ENCODE measurements at places on chromosomes 1 and 21. TPM values are rescaled to one million over a fixed set of nuclear protein-coding genes. Genes with fewer than 3 reads are reported as not detected.

DNA sequence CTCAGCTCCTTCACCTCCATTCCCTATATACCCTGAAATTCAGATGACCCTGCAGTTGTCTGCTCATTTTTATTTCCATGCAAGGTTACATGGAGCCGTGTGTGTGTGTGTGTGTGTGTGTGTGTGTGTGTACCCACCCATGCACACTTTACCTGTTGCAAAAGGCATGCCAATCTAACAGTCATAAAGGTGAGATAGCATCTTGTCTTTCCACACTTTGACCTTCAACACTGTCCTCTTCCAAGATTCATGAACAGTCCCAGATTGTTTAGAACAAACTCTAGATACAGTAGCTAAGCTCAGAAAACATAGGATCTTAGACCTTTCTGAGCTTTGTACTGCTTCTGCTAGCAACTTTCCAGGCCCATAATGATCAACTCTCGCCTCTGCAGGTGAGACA lies 9.5 kb downstream of the LRRN2 start:
- H3K4me1 ChIP-seq: no peaks in the 10 kb centered on the region
- H3K27ac ChIP-seq: no peak overlapping the region
- peaks cover 26% of the 10 kb centered on the region for H3K27me3 ChIP-seq
- DNase-seq: no peak
- no peak overlapping the region for H3K4me3 ChIP-seq

GRCh38 chr1:151972542-151973248 lies 21.0 kb downstream of the S100A10 start:
- no peak overlapping the region for H3K4me3 ChIP-seq
- peaks cover 16% of the 10 kb centered on the region for H3K27me3 ChIP-seq
- peak overlapping the region; percentile 39 for H3K27ac ChIP-seq
- H3K36me3 ChIP-seq: no peaks in the 10 kb centered on the region

GRCh38 chr1:36905941-36906340 lies 128.4 kb downstream of the GRIK3 start:
- no peak for DNase-seq
- peaks cover 2% of the 10 kb centered on the region for H3K27me3 ChIP-seq
- H3K4me3 ChIP-seq: no peak overlapping the region
- no peak overlapping the region for H3K27ac ChIP-seq
- no peaks in the 10 kb centered on the region for H3K4me1 ChIP-seq

- no peak for DNase-seq
- H3K4me3 ChIP-seq: no peak overlapping the region
- no peaks in the 10 kb centered on the region for H3K27me3 ChIP-seq
- H3K4me1 ChIP-seq: no peaks in the 10 kb centered on the region
- peaks cover 1% of the 10 kb centered on the region for H3K36me3 ChIP-seq
Observed at GRCh38 chr1:77238462-77238861, 19.2 kb upstream of the PIGK start.

DCST1 gene
- not detected for total RNA-seq

TRIM17 gene
- total RNA-seq: 2.8 TPM

DNA sequence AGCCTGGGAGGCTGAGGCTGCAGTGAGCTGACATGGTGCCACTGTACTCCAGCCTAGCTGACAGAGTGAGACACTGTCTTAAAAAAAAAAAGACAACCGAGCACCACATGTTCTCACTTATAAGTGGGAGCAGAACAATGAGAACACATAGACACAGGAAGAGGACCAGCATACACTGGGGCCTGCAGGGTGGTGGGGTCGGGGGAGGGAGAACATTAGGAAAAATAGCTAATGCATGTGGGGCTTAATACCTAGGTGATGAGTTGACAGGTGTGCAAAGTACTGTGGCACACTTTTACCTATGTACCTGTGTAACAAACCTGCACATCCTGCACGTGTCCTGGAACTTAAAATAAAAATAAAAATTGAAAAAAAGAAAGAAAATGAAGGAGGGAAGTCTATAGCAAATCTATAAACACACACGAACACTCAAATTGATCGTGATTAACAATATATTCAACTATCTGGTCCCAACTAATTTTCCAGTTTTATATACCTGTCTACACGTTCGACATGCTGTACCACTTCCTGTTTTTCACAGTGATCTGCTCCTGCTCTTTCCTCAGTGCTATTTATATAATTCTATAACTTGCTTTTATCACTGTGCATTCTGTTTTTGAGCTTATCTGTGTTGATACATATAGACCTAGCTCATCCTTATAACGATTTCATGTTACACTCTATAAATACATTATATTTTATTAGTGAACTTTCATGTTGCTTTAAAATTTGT lies 27.2 kb downstream of the AK5 start:
- no peak overlapping the region for H3K4me3 ChIP-seq
- H3K27ac ChIP-seq: no peak overlapping the region
- peak; percentile 43 for DNase-seq

DNA sequence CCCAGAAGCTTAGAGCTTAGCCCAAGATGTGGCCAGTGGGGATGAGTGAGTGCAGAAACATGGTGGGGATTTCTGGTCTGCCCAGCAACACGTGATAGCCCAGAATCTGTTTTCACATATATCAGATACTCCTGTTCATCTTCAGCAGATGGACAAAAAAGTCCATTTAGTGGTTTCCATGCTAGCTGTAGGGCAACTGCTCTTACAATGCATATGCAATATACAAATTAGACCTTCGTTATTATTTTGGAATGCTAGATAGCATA lies 96.9 kb upstream of the SGIP1 start:
- DNase-seq: no peak
- peak overlapping the region; percentile 7 for H3K27ac ChIP-seq
- H3K27me3 ChIP-seq: no peaks in the 10 kb centered on the region
- peaks cover 33% of the 10 kb centered on the region for H3K4me1 ChIP-seq
- H3K36me3 ChIP-seq: no peaks in the 10 kb centered on the region

SAMD11 gene
- total RNA-seq: not detected

DNA sequence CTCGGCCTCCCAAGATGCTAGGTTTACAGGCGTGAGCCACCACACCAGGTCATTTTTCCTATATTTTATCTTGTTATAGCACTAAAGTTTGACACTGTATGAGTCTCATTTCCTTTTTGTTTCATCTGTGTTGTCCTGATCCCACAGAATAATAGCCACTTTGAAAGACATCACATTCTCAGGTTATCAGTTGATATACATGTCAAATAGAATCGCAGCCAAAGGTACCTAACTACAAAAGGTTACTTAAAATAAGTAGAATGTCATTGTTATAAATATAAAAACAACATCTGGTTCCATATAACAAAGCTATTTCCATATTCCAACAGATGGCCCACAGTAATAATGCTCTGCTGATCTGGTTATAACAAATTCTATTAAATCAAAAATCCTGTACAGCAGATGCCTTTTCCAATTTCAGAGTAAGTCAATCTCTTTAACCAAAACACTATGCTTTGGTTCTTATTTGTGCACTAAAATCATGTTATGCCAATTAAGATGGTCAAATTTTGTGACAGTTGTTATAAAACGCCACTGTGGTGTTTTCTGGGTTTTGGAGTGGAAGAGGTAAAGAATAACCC lies 6.0 kb downstream of the FOXJ3 start:
- no peak overlapping the region for H3K4me3 ChIP-seq
- DNase-seq: no peak
- H3K27ac ChIP-seq: no peak overlapping the region
- no peaks in the 10 kb centered on the region for H3K27me3 ChIP-seq
- peaks cover 39% of the 10 kb centered on the region for H3K4me1 ChIP-seq

DNA sequence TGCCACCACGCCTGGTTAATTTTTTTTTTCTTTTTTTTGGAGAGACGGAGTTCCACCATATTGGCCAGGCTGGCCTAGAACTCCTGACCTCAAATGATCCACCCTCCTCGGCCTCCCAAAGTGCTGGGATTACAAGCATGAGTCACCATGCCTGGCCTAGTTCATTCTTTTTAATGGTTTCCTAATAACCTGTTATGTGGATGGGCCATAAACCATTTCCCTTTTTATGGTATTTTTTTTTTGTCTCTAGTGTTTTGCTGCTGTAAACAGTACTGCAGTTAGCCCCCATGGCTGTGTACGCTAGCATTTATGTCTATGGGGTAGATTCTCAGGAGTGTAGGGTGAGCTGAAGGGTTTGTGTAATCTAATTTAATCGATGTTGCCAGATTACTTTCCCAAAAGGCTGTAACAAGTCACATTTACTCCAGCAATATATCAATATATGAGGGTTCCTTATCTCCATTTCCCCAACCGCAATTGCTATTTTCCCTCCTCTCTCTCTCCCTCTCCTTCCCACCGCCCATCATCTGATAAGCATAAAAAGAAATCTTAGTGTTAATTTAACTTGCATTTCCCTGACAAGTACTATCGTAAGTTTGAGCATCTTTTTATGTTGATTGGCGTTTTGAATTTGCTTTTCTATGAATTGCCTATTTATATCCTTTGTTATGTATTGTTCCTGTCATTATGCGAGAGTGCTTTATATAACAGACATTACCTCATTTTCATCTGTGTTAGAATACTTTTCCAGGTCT lies 28.7 kb downstream of the RCSD1 start:
- DNase-seq: no peak
- H3K27ac ChIP-seq: peak overlapping the region; percentile 32
- H3K36me3 ChIP-seq: peaks cover 56% of the 10 kb centered on the region
- H3K27me3 ChIP-seq: no peaks in the 10 kb centered on the region

- H3K27ac ChIP-seq: no peak overlapping the region
- no peaks in the 10 kb centered on the region for H3K36me3 ChIP-seq
- no peak for DNase-seq
- H3K4me3 ChIP-seq: no peak overlapping the region
Observed at GRCh38 chr1:59635097-59635496, 179.7 kb upstream of the HOOK1 start.

DNA sequence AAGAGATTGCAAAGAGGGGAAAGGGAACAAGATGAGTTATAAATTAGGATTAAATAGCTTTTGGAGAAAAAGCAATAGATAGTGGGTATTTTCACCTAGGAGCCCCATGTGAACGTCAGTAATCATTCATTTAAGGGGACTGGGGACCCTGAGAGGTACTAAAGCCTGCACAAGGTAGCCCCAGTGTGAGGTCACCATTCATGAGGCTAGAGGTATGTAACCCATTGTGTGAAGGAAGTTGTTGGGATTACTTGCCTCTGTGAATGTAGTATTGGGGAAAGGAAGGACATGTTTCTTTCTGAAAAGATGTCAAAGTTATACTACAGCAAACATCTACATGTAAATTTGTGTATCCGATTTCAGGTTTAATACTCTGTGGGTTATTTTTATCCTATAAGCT lies 276.8 kb downstream of the TBX15 start:
- no peaks in the 10 kb centered on the region for H3K4me1 ChIP-seq
- no peak for DNase-seq
- H3K4me3 ChIP-seq: no peak overlapping the region
- H3K27me3 ChIP-seq: no peaks in the 10 kb centered on the region
- H3K27ac ChIP-seq: no peak overlapping the region

DNA sequence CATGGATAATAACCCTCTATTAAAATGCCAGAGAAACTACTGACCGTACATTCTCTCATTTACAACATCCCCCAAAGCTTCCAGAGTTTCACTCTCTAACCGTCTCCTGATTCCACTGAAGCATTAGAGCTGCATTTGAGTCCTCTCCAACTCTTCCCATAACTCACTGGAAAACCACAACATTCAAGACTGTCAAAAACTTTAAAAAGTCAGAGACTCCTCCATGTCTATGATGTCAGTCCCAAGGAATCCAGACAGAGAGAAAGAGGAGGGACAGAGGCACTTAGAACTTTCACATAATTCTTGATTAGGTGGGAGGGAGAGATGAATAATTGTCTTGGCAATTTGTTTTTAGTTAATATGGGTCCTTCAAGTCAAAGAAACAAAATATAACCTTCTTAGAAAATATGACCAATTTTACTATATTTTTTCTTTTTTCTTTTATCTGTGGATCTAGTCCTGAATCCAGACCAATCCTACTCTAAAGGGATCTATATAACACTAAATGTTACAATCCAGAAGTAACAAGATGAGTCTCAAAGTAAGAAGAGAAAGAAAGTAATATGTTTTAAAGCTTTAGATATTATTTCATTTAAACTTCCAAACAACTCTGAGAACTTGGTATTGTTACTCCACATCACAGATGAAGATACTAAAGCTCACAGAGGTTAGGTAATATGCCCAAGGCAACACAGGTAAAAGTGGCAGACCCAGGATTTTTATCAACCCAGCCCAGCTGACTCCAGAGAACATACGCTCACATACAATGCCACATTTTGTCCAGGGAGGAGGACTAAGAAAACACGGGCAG lies 23.8 kb downstream of the OTUD7B start:
- no peak overlapping the region for H3K27ac ChIP-seq
- peaks cover 27% of the 10 kb centered on the region for H3K36me3 ChIP-seq
- DNase-seq: no peak
- peaks cover 17% of the 10 kb centered on the region for H3K4me1 ChIP-seq
- no peaks in the 10 kb centered on the region for H3K27me3 ChIP-seq

DNA sequence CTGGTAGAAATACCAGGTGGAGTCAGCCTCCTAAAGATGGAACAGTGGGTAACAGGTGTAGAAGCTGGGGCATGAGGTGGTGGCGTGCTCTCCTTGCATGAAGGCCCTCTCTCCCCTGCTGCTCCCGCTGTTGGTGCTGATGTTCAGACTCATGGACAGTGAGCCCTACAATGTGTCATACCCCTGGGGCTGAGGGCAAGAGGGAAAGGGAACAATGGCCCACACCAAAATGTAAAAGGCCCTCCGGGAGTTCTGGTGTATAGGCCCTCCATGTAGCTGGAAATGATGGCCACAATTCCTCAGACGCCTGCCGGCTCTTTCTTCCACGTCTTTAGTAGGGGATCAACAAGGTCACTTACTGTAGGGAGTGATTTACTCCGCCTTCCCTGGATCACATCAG lies 194.9 kb downstream of the DYRK1A start:
- H3K27me3 ChIP-seq: peaks cover 1% of the 10 kb centered on the region
- H3K27ac ChIP-seq: no peak overlapping the region
- no peaks in the 10 kb centered on the region for H3K36me3 ChIP-seq
- no peak overlapping the region for H3K4me3 ChIP-seq
- DNase-seq: peak; percentile 55
- peaks cover 21% of the 10 kb centered on the region for H3K4me1 ChIP-seq

IGSF3 gene
- 2.2 TPM for total RNA-seq

DNA sequence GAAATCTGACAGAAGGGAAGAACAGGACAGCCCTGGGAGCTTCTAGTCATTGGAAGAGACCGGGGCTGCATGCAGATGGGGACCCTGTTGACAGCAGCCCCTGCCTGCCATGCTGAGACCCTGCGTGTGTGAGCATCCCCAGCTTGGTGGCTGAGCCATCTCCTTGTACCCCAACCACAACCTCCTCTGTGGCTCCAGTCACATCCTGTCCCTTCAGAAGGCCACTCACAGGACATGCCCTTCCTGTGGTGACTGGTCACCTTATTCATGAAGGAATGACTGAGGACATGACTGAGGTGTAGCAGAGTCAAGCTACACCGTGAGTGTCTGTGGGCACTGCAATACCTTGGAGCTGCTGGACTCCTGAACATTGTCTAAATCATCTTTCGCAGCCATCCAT lies 141.8 kb upstream of the ERRFI1 start:
- no peak for DNase-seq
- H3K36me3 ChIP-seq: no peaks in the 10 kb centered on the region
- no peak overlapping the region for H3K4me3 ChIP-seq
- peaks cover 3% of the 10 kb centered on the region for H3K27me3 ChIP-seq
- peaks cover 24% of the 10 kb centered on the region for H3K4me1 ChIP-seq
- no peak overlapping the region for H3K27ac ChIP-seq

Measured in activated CD4-positive, alpha-beta T cell treated with anti-CD3 and anti-CD28 coated beads, Interleukin-2, amount 10 ng/mL, durations not matched to agents 24 days and 14 days (primary cell).